Renal cortical epithelial cell (primary cell): ENCODE measurements at places on chromosomes 16 and 17.

DNA sequence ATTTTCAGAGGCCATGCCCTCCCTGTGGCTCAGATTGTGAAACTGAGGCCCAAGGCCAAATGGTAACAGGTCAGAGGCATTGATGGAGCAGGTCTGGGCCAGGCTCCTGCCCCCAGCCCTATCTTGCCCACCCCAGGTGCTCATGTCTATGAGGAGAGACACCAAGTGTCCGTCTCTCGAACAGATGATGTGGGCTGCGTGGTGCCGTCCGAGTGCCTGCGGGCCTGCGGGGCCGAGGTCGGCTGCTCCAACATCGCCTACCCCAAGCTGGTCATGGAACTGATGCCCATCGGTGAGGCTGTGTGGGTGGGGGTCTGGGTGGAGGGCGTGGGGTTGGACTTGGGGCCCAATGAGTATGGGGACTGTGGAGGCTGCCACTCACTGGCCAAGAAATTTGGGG is 8.7 kb upstream of the FAM83G start:
- DNase-seq, result no peak

DNA sequence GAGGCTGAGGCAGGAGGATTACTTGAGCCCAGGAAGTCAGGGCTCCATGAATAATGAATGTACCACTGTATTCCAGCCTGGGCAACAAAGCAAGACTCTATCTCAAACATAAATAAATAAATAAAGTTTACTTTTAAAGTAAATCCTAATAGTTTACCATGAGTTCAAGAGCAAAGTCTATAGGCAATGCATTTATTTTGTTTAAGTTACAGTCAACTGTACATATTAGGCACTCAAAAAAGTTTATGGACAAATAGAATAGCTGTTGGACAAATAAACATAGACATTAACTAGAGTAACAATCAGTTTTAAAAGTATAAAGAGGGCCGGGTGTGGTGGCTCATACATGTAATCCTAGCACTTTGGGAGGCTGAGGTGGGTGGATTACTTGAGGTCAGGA is 3.7 kb upstream of the AARSD1 start:
- no peak for DNase-seq

DNA sequence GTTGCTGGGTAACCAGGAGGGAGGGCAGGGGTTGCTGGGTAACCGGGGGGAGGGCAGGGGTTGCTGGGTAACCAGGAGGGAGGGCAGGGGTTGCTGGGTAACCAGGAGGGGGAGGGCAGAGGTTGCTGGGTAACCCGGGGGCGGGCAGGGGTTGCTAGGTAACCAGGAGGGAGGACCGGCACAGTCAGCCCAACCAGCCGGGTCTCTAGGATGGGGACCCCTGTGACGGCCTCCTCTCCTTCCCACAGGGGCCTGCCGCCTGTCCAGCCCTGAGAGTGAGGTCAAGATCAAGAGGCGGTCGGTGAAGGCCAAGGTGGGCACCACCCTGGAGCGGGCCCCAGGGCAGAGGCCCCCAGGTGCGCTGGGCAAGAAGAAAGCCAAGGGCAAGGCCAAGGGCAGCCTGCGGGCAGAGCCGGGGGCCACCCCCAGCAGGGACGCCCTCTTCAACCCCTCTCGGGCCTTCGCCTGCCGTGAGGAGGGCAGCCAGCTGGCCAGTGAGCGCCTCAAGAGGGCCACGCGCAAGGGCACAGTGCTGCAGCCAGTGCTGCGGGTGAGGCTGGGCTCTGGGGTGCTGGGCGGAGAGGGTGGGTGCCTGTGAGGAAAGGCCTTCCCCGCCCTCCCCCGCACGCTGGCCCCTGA is 54.6 kb downstream of the ACTG1 start:
- DNase-seq, result no peak

GRCh38 chr17:31750578-31750977 is 108.5 kb downstream of the COPRS start:
- no peak for DNase-seq

DNA sequence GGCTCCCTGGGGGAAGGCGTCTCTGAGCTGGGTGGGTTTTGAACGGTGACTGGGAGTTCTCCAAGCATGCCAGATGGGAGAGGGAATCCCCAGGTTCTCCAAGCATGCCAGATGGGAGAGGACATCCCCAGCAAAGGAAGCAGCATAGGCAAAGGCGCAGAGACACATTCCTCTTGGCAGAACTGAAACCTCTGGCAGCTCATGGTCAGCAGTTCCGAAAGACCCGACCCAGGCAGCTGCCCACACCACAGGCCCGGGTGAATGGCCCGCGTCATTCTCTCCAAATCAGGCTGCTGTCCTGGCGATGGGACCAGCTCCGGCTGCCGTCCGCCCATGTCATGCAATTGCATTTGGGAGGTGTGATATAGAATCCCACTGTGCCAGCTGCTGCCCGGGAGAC is 8.0 kb downstream of the ZNF469 start:
- DNase-seq, result no peak

DNA sequence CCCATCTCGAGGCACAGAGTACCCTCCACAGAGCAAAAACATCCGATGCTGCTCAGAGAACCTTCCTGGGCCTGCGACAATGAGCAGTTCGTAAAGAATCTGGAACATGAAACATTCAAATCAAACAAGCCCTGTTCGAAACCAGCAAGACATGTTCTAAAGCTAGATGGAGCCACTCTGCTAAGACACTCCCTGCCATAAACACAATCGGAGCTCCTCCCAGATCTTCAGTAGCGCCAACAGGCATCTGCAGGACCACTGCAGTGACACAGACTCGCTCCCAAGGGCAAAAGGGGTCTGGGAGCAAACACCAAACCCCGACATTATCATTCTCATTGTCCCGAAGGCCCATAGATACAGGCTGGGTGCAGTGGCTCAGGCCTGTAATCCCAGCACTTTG is 108.7 kb downstream of the ZFHX3 start:
- no peak for DNase-seq

DNA sequence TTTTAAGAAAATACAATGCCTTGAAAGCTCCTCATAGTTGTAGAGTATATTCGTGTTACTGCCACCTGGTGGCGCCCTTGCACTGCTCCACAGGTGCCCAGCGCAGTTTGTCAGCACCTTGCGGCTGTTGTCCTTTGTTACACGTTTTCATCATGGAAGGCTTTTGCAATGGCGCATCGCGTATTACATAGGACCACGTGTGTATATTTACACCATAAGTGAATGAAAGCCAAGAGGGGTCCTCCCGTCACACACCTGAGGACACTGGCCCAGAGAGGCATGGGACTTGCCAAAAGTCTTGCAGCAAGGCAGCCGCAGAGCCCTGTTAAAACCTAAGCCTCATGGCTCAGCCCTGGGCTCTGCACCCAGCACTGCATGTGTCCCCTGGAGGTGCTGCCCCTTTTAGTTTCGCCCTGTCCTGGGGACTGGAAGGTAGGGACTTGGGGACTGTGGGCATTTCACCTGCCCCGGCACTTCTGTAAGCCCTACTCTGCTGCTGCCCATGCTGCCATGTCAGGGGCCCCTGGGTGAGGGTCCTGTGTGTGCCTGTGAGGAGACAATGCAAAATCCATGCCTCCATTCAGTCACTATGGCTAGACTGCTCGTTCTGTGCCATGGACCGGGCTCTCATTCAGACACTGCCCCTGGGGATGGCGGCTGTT is 24.3 kb downstream of the POLR3E start:
- DNase-seq, result peak; percentile 54

DNA sequence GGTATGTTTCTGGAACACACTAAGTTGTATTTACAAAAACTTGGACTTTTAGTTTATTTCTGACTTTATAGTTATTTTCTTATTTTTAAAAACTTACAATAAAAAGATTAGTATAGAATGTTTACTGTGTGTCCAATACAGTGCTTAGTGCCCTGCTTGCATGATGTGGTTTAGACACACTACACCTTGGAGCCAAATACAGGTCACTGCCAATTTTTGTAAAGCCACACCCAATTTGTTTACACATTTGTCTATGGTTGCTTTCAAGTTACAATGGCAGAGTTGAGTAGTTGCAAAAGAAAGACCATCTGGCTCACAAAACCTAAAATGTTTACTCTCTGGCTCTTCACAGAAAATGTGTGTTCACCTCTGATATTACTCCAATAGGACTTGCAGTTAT is 807.1 kb downstream of the KCNJ2 start:
- DNase-seq, result no peak

DNA sequence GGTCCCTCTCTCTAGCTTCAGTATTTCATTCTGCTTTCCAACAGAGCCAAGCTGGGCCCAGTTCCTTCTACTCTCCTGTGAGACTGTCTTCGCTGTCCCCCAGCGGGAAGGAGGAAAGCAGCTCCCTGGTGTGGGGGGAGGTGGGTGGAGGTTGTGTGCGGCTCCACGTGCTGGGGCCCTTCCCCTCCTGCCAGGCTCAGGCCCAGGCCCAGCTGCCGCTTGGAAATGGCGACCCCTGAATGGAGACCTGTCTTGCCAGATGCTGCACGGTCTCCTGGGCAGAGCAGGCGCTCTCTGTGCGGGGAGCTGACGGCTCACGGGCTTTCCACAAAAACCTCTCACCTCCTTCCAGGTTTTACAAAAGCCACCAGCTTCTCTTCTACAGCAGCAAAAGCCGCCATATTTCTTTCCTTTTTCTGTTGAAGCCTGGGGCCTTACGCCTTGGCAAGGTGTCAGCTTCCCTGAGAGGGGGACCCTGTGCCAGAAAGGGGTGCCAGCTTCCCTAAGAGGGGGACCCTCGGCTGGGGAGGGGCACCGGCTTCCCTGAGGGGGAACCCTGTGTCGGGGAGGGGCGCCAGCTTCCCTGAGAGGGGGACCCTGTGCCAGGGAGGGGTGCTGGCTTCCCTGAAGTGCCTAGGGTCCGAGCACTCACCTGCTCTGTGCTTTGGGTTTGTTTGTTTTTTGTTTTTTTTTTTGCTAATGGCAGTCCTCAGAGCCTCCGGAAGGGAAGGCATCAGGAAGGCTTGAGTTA is 47.5 kb downstream of the ZNF778 start:
- no peak for DNase-seq

DNA sequence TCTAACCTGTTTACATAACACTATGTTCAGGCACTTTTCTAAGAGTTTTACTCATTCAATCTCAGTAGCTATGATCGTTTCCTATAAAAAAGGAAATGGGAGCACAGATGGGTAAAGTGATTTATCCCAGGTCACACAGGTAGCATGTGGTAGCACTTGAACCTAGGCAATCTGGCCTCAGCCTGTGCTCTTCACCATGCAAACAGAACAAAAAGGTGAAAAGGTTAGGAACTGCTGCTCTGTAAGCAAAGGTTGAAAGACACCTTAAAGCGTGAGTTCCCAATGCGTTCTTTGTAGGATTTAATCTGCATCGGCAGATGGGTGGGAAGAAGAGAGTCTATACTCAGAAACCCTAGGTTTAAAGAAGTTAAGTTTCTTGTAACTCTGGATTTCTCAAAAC is 14.9 kb upstream of the KLHL11 start:
- DNase-seq, result no peak
